ENCODE measurements at places on chromosomes 3 and 15.

GRCh38 chr3:4990069-4990468, 10.8 kb downstream of the BHLHE40 start:
- no peak for DNase-seq

GRCh38 chr3:119779731-119780383, 2.0 kb upstream of the NR1I2 start:
- no peak for DNase-seq

- no peak for DNase-seq
These were observed 148.8 kb downstream of the LEKR1 start for GRCh38 chr3:156974931-156975330.

DNA sequence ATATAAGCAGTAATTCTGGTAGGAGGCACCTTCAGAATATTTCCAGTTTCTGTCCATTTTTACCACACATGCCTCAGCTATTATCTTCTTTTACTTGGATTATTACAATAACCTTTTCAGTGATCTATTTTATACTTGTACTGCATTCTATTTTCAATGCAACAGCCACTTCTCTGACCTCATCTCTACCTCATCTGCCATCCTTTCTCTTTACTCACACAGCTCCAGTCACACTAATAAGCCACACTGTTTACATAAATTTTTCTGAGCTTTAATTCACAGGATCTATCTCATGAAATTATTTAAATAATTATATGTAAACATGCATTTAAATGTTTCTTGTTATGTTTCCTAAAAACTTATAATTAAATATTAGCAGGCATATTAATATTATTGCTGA, 47.3 kb upstream of the BCHE start:
- no peak for DNase-seq

DNA sequence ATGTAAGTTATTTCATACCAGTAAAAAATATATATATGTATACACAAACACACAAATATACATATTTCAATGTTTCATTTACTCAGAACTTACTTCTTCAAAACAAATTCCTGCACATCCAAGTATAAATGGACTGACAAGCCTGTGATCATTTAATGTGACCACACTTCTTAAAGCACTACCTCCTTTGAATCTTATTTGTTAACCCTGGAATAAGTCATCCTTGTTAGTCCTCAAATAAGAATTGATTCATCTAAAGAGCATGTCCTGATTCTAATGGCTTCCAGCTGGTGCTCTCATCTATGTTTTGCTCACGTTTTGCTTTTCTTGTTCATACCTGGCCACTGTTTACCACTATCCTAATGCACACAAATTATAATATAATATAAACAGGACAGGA, 103.9 kb upstream of the UBP1 start:
- no peak for DNase-seq

DNA sequence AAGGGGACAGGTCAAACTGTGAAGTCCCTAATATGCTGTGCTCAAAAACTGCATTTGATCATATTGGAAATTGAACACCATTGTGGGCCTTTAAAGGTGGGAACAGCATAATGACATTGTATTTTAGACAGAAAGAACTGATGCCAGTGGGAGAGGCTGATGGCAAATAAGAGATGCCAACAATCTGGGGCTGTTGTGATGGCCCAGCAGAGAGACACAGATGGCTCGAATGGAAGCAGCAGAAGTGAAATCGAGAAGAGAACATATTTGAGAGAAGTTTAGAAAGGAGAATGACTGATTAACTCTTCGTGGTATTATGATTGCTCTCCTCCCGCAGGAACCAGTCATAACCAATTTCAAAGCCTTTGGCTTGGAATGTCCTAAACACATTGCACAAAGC, 382.9 kb downstream of the MECOM start:
- no peak for DNase-seq

DNA sequence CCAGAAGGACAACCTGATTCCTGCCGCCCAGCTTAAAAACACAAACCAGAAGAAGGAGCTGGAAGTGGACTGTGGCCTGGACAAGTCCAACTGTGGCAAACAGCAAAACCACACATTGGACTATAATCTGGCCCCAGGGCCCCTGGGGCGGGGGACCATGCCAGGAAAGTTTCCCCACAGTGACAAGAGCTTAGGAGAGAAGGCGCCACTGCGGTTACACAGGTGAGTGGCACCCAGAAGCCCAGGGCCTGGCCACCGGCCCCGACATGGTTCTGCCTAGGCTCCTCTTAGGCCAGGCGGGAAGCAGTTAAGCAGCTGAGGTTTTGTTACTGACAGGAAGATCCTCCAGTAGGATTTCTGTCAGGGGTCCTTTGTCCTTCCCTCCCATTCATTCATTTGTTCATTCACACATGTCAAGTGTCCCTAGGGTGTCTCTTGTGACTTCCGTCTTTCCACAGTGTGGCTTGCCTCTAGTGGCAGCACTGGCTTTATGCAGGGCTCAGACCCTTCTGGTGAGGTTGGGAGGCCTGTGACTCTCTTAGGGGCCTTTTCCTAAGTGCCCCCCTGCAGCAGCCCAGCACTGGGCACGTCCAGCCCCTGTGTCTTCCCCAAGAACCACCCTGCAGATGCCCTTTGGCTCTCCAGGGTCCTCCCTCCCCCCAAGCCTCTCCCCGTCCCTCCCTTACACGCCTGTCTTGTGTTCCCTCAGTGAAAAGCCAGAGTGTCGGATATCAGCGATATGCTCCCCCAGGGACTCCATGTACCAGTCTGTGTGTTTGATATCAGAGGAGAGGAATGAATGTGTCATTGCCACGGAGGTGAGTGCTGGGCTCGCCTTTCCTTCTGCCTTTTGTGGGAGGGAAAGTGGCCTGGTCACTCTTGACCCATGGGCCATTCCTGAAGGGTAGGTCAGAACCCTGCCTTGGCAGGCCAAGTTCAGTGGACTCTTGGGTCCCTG, 7.8 kb downstream of the DLL4 start:
- DNase-seq = no peak

GRCh38 chr15:80549654-80550053, 145.5 kb upstream of the ABHD17C start:
- no peak for DNase-seq

DNA sequence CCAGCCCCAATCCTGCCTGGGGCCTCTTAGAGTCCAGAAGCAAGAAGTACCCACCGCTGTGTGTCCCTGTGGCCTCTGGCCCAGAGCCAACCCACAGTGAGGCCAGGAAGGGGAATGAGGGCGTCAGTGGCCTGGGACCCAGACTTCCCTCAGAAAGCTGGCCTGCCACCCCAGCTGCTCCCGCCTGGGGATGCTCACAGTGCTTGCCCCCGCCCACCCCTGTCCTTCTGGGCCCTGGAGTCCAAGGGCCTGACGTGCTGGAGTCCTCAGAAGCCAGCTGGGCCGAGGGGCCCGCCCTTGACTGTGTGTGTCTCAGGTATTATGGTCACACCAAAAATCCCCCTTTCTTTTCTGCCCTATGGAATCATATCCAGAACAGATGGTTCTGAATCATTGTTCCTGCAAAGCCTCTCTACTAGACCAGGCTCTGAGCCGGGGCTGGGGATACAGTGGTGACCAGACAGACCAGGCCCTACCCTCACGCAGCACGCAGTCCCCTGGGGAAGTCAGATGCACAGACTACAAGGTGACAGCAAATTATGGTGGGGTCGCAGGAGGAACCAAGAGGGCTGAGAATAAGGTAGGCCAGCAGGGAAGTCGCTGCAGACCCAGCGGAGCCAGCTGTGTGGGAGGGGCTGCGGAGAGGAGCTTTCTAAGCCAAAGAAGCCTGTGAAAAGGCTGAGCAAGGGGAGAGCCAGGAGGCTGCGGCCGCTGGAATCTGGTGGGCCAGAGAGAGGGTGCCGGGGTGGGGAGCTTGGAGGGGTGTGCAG, 99.1 kb downstream of the VGLL4 start:
- DNase-seq = no peak

DNA sequence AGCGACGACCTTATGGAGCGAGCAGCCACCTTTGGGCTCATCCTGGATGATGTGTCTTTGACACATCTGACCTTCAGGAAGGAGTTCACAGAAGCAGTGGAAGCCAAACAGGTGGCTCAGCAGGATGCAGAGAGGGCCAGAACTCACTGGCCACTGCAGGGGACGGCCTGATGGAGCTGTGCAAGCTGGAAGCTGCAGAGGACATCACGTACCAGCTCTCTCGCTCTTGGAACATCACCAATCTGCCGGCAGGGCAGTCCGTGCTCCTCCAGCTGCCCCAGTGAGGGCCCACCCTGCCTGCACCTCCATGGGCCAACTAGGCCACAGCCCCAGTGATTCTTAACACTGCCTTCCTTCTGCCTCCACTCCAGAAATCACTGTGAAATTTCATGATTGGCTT, 10.4 kb downstream of the NR1I2 start:
- no peak for DNase-seq

DNA sequence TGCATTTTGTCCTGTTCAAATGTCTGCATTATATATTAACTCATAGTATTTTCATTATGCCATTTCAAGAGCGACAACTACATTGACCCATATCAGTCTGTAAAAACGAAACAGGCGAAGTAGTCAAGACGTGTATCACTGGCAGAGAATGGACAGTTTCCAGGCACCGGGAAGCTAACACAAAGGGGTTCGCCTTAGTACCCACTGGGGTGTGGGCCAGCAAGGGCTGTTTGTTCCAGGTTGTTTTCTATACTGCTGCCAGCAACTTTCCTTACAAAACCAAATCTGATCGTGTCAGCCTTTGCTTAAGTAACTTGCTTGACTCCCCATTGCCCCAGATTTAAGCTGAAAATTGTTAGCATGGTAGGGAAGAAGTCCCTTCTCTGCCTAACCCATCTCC, 87.1 kb downstream of the CGNL1 start:
- no peak for DNase-seq

DNA sequence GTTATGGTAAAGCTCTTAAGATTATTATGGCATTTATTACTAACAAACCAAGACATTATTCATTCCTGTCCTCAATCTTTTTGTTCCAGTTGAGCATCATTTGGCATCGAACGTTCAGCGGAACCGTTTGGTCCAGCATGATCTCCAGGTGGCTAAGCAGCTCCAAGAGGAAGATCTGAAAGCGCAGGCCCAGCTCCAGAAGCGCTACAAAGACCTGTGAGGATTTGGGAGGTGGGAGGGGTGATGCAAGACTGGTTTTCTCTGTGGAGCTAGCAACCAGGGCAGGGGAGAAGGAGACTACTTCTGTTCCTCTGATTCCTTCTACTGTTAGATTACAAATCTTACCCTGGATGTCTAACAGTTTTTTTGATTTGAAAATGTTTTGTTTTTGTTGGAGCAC, 27.6 kb upstream of the UTS2B start:
- DNase-seq = no peak

GRCh38 chr3:31772758-31773473, 208.1 kb downstream of the OSBPL10 start:
- no peak for DNase-seq

- DNase-seq = no peak
These were observed 33.6 kb upstream of the DUT start for GRCh38 chr15:48297668-48298067.

GRCh38 chr15:65904301-65904700, 35.0 kb downstream of the RAB11A start:
- no peak for DNase-seq

GRCh38 chr3:40725031-40725430, 200.3 kb downstream of the ZNF621 start:
- no peak for DNase-seq

GRCh38 chr15:40052604-40053003, 13.6 kb upstream of the SRP14 start:
- DNase-seq = no peak

DNA sequence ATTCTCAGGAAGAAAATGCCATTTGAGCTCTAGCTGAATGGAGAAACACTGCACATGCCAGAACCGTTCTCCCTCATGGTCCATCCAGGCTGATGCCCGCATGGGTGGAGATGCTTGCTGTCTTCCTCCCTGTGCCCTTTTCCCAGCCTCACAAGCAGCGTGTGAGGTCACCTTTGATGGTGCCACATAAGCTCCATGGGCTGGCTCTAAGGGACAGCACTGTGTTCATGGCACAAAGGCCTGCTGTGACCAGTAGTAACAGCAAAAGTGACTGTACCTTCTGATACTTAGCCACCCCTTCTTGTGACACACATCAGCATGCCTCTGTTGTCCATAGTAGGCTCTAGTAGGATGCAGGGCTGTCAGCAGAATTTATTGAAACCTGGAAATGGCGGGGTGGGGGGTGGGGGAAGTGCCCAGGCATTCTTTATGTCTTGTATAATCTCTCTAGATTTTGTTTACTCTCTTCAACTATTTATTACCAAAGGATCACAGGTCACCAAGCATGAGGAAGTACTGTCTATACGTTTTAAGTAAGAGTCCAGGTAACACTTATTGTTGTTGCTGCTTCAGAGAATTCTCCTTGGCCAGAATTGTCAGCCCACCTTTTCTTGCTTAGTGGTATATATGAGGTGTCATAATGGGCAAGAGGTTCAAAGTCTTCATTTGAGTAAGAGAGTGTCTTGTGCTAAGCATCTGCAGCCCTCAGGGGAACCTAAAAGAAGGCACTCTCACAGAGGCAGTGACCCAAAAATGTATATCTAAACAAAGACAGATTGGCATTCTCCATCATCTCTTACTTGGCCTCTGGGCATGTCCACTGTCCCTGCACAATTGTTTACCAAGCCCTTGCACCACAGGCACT, 56.5 kb downstream of the RAB7A start:
- no peak for DNase-seq

DNA sequence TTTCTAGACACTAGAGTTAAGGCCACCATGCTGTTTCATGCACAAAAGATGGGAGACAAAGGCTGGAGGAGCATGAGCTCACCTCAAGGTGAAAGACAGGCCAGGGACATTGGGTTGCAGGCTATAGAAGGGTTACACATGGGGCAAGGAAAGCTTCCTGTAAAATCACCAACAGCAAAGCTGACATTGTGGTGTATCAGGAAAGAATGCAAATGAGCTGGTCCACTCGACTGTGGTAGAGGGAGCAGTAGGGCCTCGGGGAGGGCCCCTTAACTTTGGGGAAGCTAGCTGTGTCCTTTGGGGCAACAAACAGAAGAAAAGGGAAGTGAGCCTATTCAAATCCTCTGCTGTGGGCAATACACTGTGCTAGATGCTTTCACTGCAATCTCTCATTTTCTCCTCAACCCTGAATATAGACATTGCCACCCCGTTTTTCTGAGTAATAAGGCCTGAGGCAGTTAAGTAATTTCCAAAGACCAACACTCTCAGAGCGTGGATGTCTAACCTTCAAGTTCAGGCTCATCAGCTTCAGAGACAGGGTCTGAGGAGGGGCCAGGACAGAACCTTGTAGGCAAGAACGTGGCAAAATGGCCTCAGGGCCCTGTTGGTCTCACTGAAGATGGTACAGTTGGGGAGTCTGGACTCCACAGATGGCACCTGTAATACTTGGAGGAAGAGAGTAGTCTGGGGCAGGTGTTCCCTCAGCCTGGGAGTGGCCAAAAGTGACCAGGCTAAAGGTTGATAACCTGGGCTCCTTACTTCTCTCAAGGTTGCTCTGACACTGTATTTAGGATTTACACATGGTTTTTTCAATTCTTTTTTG, 24.1 kb downstream of the CX3CR1 start:
- no peak for DNase-seq

DNA sequence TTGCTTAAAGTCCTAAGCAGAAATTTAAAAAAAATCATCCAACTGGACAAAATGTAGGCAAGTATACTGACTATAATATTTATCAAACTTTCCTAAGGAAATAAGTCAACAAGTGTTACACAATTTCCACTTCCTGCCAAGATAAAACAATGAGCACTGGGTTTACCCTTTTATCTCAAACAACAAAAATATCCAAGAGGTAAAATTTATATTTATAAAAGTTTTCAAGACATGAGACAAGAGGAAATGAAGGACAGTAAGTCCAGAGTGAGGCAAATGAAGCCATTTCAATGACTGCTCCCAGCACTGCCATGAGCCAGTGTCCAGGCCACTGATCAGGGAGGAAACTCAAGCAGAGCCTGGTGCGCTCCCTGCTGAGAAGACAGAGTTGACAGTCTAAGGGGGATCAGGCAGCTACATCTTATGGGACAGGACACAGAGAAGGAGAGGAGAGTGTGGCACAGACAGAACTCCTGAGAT, 439.4 kb downstream of the RAP2B start:
- no peak for DNase-seq

All from activated naive CD4-positive, alpha-beta T cell treated with anti-CD3 and anti-CD28 coated beads, Interleukin-2, amount 10 ng/mL, durations not matched to agents 7 days and 5 days (primary cell).